Esophagus squamous epithelium (tissue), 5 donors: ENCODE measurements at places on chromosomes 7 and 10.

- DNase-seq, result no peak
Measured at GRCh38 chr10:17394854-17395253, 59.5 kb downstream of the ST8SIA6 start.

DNA sequence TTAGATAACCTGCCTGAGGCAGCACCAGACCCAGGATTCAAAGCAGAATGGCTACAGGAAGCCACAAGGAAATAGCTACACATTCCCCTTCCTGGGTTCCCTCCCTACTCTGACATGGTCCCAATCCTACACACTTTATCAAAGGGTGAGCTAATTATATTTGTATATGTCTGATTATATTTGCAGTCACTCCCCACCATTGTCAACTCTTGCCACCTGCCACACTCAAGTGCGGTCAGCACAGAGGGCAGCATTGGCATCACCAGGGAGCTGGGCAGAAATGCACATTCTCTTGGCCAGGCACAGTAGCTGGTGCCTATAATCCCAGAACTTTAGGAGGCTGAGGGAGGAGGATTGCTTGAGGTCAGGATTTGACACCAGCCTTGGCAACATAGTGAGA, 114.1 kb upstream of the PDLIM1 start:
- no peak for DNase-seq

GRCh38 chr7:45721686-45722598, 147.8 kb downstream of the ADCY1 start:
- DNase-seq, result no peak

DNA sequence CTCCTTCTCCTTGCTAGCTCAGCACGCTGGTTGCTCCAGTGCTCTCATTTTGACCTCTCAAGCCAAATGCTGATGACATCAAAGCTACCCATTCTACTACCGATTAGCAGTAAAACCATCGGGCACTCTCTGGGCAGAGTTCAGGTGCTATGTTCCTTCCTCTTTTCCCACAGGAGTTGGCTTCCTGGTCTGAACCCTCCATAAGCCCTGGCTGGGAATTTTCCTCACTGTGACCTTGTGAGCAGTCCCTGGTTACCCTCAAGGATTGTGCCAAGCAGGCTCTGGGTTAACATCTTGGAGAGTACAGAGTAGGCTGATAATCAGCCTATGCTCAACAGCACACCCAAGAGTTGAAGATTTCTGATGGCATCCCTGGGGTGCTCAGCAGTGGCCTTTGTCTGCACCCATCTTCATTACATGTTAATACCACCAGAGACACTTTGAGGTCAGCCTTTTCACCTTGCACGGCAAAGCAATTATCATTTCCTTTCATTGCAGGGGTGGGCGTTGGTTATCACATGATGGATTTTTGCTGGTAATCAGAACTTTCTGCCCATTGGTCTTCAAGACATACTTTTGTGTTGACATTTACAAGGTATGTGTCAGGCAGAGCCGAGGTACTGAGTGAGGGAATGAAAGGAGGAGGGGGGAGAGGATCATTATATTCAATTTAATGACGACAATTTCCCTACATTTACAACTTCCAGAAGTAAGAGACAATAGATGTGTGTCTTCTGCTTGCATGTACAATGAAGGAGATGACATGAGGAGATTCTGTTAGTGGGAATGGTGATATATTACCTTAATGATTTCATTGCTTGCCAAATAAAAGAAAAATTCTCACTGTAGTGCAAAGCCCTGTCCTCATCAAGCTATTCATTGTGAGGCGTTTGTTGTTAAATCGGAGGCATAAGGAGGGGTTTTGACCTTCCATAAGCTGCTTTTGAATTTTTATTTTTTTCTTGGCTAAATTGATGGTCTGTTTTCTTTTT, 452.0 kb downstream of the LRMDA start:
- DNase-seq, result no peak

DNA sequence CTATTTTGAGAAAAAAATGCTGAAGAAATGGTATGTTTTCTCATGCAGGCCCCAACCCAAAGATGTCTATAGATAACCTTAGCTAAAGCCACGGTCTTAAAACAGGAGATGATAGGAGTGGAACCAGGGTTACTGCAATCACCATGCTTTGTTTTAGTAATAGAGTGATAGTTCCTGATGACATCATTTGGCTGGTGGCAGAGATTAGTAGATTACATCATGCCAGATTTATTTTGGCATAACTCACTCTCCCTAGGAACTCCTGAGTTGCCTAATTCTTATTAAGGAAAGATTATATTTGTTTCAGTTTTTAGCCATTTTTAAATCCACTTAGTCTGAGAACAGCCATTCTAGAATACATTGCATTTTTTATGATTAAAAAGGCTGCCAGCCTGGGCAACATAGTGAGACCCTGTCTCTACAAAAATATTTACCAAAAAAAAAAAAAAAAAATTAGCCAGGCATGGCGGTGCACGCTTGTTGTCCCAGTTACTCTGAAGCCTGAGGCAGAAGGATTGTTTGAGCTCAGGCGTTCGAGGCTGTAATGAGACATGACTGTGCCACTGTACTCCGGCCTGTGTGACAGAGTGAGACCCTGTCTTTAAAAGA, 17.8 kb downstream of the ENO4 start:
- no peak for DNase-seq

GRCh38 chr7:5383314-5384098, 40.1 kb downstream of the TNRC18 start:
- no peak for DNase-seq

DNA sequence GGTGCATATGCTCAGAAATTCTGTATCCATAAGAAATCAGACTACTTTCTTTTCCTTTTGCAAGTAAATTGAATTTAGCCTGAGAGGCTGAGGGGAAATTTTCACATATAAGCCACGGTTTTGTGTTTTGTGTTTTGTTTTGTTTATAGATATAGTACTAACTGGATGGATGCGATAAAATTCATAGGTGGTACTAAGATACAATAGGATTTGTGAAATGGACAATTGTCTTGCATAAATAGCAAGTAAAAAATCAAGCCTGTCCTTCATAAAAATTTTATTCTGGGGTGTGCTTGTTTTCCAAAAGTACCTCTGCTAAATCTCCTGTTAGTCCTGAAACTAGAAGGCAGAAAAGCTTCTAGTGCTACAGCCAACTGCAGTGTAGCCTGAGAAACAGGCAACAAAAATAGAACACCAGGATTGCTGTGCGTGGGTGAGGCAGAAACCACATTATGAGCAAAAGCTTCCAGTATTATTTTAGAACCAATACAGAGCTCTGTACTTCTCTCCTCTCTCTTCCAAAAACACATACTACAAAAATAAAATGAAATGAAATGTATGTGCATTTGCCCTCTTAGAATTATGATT, 634 bp upstream of the HDAC9 start:
- DNase-seq, result no peak

DNA sequence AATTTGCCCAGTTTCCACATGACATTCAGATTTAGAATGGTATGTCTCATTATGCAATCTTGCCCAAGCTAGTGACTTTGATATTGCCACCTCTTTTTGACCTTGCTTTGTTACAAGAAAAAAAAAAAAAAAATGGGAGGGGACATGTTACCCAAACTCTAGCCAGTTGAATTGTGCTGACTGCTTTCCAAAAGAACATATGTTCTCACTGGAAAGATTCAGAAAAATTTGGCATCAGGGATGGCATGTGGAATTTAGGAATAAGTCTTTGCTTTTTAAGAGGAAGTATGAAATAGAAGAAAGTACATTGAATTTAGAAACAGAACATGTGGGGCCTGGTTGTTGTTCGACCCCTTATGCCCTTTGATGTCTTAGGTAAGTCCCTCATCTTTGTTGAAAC, 846.8 kb downstream of the NRG3 start:
- no peak for DNase-seq

DNA sequence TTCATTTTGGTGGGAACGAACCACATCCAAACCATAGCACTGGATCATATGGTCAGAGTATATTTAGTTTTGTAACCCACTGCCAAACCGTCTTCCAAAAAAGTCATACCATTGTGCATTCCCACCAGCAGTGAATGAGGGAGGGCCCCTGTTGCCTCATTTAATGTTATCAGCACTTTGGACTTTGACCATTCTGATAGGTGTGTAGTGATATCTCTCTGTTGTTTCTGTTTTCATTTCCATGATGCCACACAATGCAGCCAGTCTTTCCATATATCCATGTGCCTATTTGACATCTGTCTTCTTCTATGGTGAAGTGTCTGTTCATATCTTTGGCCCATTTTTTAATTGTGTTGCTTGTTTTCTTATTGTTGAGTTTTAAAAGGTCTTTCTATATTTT, 105.0 kb upstream of the PPP2R2D start:
- no peak for DNase-seq

DNA sequence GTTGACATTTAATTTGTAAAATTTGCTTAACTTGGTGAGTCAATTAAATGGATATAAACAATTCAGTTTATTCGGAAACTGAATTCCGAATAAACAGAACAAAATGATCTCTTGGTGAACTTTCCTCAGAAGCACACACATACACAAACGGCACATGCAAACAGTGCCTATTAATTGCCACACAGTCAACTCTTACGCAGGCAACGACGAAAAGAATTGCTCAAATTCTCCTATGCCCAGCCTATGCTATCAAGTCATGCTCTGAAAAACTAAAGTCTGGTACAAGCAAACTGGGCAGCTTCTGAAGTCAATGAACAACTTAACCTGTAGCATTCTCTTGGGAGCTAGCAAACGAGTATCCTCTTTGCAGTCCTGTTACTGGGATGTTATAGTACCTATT, 38.8 kb upstream of the ASL start:
- no peak for DNase-seq

- DNase-seq, result no peak
Measured at GRCh38 chr7:150968056-150968733, 9.9 kb downstream of the KCNH2 start.

DNA sequence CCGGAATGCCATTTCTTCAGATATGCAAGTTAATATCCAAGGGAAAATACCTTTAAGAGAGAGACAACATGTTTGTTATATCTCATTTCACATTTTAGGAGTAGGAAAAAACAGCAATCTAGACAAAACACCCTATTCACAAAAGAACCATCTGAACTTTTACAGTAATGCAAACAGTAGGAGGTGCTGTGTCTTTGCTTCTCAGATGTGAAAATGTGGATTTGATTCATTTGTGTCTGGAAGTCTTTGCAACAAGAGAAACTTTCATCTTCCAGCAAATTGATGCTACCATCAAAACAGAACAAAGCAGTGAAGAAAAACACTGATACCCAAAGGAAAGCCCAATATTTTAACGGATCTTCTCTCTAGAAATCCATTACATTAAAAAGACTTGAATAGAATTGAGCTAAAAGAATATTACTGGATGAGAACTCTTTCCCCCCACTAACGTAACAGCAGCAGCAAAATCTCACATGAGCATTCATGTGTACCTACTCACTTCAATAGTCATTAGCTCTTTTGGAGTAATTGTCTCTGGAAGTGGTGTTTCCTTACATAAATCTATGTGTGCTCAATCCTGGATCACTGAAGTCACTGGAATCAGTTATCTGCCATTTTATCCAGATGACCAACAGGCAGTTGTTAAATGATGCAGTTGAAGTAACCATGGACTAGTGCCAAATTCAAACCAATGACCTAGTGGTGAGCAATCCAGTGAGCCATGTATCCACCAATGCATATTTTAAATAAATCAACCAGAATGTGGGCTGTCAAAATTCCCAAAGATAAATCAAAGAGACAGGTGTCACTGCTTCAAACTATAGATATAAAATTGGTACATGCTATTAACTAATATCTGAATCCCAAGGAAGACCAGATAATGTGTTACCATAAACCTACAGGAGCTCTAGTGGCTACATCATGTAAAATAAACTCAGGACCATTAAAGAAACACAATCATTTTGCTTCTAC, 1.8 kb downstream of the SEMA3C start:
- no peak for DNase-seq

DNA sequence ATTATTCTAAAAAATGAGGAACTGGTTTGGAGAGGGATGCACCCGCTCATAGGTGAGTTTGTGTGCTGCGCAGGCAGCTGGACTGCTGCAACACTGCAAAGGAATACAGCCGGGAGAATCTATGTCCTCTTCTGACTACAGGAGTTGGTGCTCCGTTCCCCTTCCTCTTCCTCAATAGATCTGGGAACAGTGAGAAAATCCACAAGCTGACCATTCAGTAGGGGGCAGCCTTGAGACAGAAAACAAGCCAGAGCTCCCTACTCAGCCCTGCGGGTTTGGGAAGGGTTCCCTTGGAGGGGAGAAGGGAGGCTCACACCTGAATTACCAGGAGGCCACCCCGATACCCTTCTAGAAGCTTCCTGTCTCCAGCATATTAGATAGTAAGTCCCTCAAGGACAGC, 87.3 kb upstream of the FOXI2 start:
- DNase-seq, result no peak

- no peak for DNase-seq
Measured at GRCh38 chr10:118102121-118102520, 55.4 kb upstream of the RAB11FIP2 start.
